Stimulated activated naive CD8-positive, alpha-beta T cell treated with anti-CD3 and anti-CD28 coated beads, Interleukin-15, Interleukin-2, amounts not matched to agents 100 U/mL and 50 U/mL, for 24 hours (primary cell): ENCODE measurements at places on chromosomes 7 and 10.

DNA sequence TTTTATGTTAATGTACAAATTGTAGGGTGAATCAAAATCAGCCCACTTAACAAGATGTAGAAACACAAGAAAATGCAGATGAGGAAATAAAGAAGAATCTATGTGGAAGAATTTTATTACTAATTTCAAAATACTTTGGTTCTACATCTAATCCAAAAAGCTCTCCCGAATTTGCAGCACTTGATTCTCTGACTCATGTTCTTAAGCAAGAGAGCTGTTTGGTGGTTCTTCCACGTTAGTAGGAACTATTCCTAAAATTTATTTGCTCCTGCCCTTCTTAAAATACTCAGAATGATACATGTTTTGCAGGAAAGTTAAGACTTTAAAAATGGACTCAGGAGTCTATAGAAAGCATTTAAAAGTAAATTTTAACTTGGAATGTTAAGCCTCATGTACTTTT, 91.8 kb downstream of the ZMYND11 start:
- no peak for DNase-seq

GRCh38 chr7:101650579-101651081, 21.5 kb upstream of the MYL10 start:
- DNase-seq = no peak

GRCh38 chr10:78972160-78972946, 96.4 kb upstream of the ZMIZ1 start:
- no peak for DNase-seq

DNA sequence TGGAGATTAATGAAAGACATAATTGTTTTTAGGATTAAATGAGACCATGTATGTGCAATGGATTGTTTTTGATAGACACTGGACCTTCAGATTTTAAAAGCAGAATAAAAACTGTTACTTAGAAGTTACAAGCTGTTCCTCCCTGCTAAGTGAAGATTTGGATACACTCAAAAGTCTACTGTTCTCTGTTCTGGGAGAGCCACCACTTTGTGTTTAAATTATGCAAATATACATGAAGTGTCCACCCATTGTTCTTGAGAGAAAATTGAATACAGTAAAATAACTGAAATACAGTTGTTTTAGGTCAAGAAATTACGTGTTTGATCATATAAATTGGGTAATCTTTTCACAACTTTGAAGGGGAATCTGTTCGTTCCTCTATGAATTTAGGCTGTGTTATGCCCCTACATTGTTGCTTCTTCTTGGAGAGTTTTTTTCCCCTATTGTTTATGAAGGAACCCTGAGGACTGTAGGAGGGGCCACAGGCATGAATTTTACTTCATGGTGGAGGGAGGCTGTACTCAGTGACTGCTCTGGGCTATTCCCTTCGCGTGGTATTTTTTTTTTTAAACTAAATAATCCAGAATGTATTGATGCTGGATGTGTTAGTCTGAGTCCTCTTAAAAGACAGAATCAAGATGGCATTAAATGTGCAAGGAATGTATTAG, 18.6 kb upstream of the VCL start:
- DNase-seq = no peak

DNA sequence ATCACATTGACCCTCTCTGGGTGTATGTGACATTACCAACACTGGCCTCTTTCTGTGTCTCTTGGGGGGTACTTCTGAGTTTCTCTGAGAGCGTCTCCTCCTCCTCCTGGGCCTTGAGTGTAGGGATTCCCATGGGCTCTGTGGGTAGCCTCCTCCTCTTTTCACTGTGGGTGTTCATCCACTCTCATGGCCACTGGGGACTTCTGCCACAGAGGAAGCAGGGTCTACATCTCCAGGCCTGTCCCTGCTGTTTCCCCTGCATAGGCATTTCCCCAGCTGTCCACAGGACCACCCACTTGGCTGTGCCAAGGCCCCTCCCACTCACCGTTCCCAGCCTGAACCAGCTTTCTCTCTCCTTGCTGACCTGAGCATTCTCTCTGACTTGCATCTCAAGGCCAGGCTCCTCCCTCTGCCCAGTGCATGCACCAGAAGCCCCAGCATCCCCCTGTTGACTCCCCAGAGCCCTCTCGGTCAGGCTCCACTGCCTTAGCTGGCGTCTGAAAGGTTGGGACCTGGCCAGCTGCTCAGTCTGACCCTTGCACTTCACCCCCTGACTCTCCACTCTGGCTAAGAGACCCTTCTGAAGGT, 487.6 kb downstream of the GLRX3 start:
- no peak for DNase-seq

GRCh38 chr10:58666024-58666423, 153.4 kb downstream of the BICC1 start:
- no peak for DNase-seq

GRCh38 chr10:86632951-86633350, 21.4 kb upstream of the OPN4 start:
- DNase-seq = no peak

GRCh38 chr7:37901236-37901827, 15.3 kb downstream of the SFRP4 start:
- DNase-seq = no peak

DNA sequence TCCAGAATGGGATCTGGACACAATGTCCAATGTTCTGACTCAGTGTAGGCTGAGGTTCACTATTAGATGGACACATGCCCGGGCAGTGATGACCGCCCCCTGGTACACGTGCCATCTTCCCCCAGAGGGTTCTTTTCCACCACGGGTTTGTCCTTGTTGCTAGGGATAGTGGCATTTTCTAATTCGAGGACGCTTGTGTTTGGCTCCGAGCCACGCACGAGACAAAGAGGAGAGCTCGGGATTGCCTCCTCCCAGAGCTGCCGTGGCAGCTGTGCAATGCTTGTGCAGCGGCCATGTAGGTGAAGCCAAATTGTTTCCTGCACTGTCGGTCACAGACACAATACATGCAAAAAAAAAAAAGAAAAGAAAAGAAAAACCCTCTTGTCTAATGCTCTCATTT, 207.5 kb downstream of the PAXIP1 start:
- no peak for DNase-seq

DNA sequence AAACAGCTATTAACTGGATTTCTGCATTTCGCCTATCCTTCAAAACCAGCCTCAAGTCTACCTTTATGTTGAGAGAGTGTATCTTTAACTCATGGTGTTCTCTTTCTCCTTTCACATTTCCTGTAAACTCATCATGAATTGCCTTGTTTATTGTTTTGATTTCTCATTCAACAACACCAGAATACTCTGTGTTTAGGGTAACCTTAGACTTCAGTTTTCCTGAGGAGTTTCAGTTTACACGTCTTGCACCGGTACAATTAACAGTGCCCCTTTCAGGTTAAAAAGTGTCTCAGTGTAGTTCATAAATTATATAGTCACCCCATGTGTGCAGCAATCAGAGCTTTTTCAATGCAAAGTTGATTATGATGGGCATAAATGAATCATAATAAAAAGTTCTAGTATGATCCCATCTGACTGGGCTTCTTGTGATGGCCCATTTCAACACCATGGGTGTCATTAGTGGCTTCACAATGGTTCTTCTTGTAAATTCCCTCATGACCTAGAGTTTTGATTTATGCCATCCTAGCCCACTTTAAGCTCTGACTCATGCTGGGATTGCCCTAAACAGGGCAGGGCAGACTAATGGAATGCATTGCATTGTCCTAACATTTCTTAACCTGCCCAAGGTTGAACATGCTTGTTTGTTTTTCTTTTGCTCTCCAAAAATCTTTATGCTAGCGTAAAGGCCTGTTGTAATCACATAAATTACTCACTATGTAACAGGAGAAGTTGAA, 22.0 kb downstream of the ITGB8 start:
- DNase-seq = no peak

DNA sequence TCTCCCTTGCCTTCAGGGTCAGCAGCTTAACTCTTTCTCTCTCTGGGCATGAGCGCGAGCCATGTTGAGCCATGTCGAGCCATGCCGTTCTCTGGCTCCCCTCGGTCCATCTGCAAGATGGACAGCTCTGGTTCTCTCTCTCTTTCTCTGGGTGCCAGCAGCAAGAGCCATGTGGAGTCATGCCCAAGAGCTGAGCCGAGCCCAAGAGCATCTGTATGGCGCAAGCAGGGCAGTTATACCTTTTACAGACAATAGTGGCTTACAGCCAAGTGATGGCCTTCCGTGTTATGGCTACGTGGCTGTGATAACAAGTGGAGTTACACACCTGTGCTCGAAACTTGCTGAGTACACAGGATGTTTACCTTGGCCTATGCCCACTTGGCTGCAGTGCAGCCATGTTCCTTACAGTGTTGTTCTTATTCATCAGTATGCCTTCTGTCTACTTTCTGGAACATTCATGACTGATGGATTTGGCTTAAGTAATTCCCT, 327.7 kb downstream of the GLRX3 start:
- DNase-seq = no peak

DNA sequence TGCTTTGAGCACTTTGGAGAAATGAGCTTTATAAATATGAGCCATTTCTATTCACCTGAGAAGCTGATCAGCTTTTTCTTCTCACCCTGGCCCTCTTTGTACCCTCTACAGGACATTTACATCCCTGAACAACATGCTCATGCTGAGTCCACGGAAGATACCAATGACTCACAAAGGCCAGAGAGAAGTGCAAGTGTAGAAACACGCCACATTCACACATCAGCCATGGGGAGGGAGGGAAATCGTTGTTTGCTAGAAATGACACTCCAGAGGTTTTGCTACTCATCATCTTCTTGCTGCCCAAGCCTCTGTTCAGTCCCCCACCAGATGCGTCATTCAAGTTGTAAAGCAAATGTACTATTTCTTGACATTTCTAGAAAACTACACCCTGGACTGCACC, 2.8 kb upstream of the UCN3 start:
- DNase-seq = no peak

DNA sequence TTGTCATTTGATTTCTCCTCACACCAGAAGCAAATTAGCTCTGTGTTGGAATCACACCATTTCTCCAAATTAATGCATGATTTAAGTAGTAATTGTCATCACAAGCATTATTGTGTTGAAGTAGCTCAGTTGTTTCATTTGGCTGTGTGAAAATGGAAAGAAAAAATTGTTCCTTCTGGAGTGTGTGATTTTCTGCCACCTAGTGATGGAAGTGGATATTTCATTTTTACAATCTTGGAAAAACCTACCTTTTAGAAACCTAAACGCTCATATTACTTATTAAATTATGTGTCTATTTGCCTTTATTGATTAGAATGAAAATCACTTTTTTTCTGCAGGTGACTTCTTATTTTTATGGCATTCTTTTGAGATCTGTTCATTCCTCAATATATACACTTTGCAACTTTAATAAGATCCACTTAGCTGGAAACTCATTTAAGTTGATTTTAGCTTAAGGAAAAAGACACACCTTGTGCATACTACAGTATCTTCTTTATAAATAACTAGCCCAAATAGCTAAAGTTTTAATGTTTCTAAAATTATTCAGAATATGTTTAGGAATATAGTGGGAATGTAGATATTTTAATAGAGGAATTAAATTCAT, 50.0 kb downstream of the SRI start:
- DNase-seq = no peak

DNA sequence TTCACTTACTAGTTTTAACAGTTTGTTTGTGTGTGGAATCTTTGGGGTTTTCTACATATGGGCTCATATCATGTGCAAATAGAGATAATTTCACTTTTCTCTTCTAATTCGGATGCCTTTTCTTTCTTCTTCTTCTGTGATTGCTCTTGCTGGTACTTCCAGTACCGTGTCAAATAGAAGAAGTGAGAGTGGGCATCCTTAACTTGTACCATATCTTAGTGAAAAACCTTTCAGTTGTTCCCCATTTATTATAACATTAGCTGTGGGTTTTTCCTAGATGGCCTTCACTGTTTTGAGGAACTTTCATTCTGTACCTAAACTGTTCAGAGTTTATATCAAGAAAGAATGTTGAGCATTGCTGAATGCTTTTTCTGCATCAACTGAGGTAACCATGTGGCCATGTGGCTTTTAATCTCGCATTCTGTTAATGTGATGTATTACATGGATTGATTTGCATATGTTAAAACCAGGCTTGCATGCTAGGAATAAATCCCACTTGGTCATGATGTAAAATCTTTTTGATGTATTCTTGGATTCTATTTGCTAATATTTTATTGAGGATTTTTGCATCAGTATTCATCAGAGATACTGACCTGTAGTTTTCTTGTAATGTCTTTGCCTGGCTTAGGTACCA, 78.7 kb downstream of the FAM107B start:
- DNase-seq = no peak

DNA sequence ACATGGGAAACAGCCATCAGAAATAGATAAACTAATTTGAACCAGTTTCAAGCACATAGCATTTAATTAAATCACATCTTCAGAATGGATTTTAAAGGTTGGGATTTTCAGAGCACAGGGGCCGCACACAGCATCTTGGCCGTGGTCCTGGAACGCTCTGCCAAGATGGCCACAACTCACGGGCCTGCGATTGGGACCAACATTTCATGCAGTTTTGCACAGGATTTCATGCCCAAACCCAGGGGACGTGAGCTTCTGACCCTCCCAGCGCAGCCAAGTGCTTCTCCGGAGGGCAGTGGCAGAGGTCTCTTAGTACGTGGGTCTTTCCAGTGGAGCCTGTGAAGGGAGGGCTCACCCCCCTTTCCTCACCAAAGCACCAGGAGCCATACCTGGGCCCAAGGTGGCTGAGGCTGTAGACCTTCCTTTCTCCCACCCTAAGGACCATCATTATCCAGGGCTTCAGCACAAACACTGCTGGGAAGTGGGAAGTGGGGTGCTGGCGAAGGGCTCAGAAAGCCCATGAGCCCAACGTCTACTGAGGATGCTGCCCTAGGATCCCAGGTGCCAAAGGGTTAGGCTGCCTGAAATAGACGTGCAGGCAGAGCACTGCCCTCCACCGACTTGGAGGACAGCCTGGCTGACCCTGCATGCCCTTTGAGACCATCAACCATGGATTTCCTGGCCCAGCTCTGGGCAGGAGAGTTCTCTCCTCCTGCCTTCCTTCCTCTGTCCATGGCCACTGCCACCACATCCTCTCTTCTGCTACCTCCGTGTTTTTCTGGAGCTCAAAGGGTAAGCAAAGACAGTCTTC, 611.2 kb upstream of the MGMT start:
- no peak for DNase-seq

DNA sequence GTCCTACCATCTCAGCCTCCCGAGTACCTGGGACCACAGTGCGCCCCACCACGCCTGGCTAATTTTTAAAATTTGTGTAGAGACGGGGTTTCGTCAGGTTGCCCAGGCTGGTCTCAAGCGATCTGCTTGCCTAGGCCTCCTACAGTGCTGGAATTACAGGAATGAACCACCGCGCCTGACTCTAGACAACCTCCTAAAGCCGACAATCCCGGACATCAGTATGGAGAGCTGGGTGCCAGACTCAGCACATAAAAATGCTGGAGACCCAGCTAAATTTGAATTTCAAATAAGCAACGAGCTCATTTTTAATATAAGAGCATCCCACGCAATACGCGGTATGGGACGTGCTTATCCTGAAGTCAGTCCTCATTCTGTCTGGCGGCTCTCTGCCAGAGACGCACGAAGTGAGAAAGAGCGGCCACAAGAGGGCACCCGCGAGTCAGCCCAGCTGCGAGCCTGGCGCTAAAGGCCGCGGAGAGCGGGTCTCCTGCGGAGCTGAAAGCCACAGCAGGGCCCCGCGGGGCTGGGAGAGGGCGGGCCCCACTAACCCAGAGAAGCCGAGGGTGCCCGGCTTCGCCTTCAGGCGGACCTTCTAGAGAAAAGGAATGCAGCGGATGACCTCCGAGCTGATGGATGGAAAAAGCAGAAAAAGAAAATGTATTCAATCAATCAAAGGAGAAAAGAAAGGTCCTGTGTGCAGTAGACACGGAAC, 7.0 kb downstream of the CALY start:
- DNase-seq = peak; percentile 91
